Dermis microvascular lymphatic vessel endothelial cell (primary cell): ENCODE measurements at places on chromosomes 12 and 14. TPM values are rescaled to one million over a fixed set of nuclear protein-coding genes. Genes with fewer than 3 reads are reported as not detected.

Gene RND1
- 3.2 and 6.1 TPM in 2 replicates for total RNA-seq

Gene DHH
- total RNA-seq = 0.25 and 0.39 TPM in 2 replicates

Gene RFX4
- total RNA-seq = not detected in 2 replicates

- DNase-seq = no peak
These were observed 52.4 kb upstream of the EIF5 start for GRCh38 chr14:103281496-103282231.

Gene TCTN2
- 4.7 and 5.9 TPM in 2 replicates for total RNA-seq

Gene RASAL1
- total RNA-seq = not detected in 2 replicates

DNA sequence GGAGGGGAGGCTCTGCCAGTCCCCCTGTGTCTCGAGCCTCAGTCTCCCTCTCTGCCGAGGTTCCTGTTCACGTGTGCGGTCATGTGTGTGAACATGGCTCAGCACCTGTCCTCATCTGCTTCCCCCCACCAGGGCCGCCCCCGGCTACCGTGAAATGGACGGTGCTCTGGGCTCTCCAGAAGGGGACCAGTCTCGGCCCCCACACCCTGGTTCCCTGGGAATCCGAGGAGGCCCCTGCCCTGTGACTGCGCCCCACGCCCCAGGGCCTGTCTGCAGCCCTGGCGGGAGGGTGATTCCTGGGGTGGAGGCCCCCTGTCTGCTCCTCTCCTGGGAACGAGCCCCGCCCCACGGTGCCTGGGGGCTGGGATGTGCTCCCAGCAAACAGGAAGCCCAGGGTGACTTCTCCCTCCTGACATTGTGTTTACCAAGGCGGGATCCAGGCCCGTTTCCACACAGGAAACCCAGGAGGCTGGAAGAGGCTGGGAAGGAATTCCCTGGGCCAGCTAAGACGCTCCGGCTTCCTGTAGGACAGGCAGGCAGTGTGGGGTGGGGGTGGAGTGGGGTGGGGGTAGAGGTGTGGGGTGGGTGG lies 46.6 kb downstream of the KIF26A start:
- DNase-seq = peak; percentile 80

Gene HOXC4
- total RNA-seq = not detected in 2 replicates

GRCh38 chr14:70897464-70897863 lies 9.8 kb upstream of the PCNX1 start:
- DNase-seq = no peak

GRCh38 chr14:50520947-50521815 lies 11.2 kb downstream of the MAP4K5 start:
- peak; percentile 93 for DNase-seq

GRCh38 chr14:86619726-86620125 lies 1089.8 kb downstream of the FLRT2 start:
- no peak for DNase-seq

Gene BDKRB1
- total RNA-seq = not detected in 2 replicates

GRCh38 chr12:45708363-45708762 lies 21.1 kb upstream of the ARID2 start:
- no peak for DNase-seq

- no peak for DNase-seq
These were observed 12.1 kb upstream of the ALDH2 start for GRCh38 chr12:111754671-111755070.

- no peak for DNase-seq
These were observed 14.0 kb upstream of the RIPK3 start for GRCh38 chr14:24353559-24354481.

Gene PTCSC3
- total RNA-seq = not detected in 2 replicates
